Activated CD8-positive, alpha-beta T cell treated with anti-CD3 and anti-CD28 coated beads for 36 hours (primary cell): ENCODE measurements at places on chromosomes 16 and 17. TPM values are rescaled to one million over a fixed set of nuclear protein-coding genes. Genes with fewer than 3 reads are reported as not detected.
A peak's percentile ranks its signal among the peaks of the same experiment; 100 is the strongest.

- H3K36me3 ChIP-seq: peaks cover 13% of the 10 kb centered on the region
- no peak for DNase-seq
- H3K4me3 ChIP-seq: no peak overlapping the region
- no peak overlapping the region for H3K27ac ChIP-seq
Measured at GRCh38 chr17:67074781-67075180, 30.4 kb downstream of the CACNG1 start.

DNA sequence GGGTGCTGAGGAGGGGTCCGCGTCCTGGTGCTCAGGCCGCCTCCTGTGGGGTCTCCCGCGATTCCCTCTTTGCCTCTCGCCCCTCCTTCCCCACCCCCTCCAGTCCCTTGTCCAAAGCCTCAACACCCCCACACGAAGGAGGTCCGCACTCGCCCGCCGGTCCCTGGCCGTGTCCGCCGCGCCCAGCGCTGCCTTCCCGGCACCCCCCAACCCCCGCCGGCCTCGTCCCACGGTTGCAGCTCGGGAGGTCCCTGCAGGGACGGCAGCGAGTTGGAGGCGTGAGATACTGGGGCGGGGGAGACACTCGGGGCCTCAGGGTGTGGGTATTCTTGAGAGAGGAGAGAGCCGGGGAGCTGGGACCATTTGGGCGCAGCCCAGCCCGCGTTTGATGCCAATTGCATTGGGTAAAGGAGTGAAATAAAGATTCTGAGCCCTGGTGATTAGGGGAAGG lies 468 bp downstream of the FLYWCH2 start:
- H3K36me3 ChIP-seq: peaks cover 1% of the 10 kb centered on the region
- peak overlapping the region; percentile 89 for H3K4me3 ChIP-seq
- H3K4me1 ChIP-seq: peaks cover 13% of the 10 kb centered on the region

DNA sequence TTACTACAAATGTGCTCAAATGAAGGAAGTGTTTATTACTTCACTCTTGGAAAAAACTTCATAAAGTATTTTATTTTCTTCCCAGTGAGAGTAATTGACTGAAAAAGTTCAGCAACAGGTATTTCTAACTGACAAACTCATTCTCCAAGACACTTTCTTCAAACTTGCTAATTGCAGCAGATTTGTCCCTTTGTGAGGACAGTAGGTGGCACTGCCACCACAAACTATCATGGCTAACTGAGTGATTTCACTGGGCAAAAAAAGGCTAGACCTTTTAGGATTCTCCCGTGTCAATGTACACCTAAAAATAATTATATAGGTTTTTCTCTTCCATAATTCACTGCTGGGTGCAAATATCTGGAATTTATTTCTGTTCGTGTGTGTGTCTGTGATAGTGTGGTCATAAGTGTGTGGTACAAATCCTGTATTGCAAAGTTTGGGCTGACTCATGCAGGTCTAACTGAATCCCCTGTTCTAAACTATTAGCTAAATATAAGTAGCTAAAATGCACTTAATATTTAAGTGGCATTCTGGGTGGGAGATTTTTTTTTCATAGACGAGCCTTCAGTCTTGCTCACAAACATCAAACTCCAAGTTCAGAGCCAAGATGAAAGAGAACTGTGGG lies 3.9 kb downstream of the HS3ST3A1 start:
- no peak overlapping the region for H3K27ac ChIP-seq
- H3K4me1 ChIP-seq: peaks cover 9% of the 10 kb centered on the region
- H3K27me3 ChIP-seq: peaks cover 32% of the 10 kb centered on the region
- DNase-seq: peak; percentile 52
- H3K4me3 ChIP-seq: no peak overlapping the region
- no peaks in the 10 kb centered on the region for H3K36me3 ChIP-seq

GRCh38 chr16:27290562-27290961 lies 22.0 kb upstream of the NSMCE1 start:
- no peak overlapping the region for H3K4me3 ChIP-seq
- peaks cover 5% of the 10 kb centered on the region for H3K36me3 ChIP-seq
- no peak overlapping the region for H3K27ac ChIP-seq
- H3K4me1 ChIP-seq: peaks cover 33% of the 10 kb centered on the region

- DNase-seq: peak; percentile 84
- peaks cover 34% of the 10 kb centered on the region for H3K27me3 ChIP-seq
- H3K27ac ChIP-seq: no peak overlapping the region
Measured at GRCh38 chr17:50198026-50198669, 3.3 kb downstream of the COL1A1 start.

DNA sequence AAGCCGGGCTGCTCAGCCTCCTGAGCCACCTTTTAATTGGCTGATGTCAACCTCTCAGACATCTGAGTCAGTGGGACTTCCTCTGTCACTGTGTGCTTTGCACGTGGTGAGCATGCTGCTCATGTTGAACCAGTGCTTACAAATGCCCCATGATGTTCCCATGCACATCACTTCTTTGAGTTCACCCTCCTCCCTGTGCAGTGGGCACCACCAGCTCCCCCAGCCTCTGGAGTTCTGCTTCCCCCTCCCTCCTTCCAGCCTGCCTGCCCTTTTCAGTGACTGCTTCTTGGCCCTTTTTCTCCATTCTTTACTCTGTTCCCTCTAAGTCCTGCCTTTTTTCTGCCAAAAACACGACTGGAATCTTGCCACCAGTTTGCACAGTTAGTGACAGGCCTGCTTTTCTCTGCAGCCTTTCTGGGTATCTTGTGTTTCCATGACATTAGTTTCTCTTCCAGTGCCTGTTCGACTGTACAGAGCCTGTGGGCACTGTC lies 41.6 kb downstream of the USP10 start:
- no peaks in the 10 kb centered on the region for H3K27me3 ChIP-seq
- no peak overlapping the region for H3K4me3 ChIP-seq
- H3K27ac ChIP-seq: peak overlapping the region; percentile 79
- H3K4me1 ChIP-seq: peaks cover 51% of the 10 kb centered on the region

- DNase-seq: peak; percentile 32
- no peak overlapping the region for H3K27ac ChIP-seq
- H3K4me3 ChIP-seq: no peak overlapping the region
- peaks cover 28% of the 10 kb centered on the region for H3K4me1 ChIP-seq
- no peaks in the 10 kb centered on the region for H3K27me3 ChIP-seq
- H3K36me3 ChIP-seq: peaks cover 3% of the 10 kb centered on the region
Measured at GRCh38 chr16:24075931-24076716, 180.0 kb upstream of the CACNG3 start.

DNA sequence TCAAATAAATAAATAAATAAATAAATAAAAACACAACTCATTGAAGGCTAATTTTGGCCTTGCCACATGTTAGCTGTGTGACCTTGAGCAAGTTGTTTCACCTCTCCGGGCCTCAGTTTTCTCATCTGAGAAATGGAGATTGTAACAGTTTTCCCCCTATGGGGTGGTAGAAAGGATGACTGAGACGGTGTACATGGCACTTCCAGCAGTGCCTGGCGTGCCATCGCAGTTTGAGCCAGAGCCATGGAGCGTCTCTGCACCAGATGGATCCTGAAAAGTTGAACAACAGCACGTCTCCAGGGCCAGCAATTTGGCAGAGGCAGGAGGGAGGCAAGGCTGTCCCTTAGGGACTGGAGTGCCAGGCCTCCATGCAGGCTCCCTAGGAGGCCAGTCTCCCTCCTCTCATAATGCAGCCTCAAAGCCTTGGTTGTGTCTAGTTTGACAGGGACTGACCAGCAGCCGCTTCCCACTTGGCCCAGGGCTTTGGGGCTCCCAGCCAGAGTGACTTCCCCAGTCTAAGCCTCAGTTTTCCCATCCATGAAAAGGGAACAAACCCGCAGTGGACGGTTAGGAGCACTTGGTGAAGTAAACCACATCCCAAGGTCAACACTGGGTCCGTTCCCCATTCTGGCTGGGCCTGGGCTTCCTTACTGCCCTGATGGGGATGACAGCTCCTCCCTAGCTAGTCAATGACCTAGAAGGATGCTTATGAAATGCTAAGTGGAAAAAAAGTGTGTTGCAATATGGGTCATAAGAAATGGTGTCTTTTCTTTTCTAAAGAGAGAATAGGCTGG lies 19.3 kb downstream of the SOCS1 start:
- no peaks in the 10 kb centered on the region for H3K36me3 ChIP-seq
- H3K27me3 ChIP-seq: no peaks in the 10 kb centered on the region
- peaks cover 51% of the 10 kb centered on the region for H3K4me1 ChIP-seq
- no peak overlapping the region for H3K4me3 ChIP-seq

- H3K4me3 ChIP-seq: no peak overlapping the region
- no peak overlapping the region for H3K27ac ChIP-seq
- peaks cover 17% of the 10 kb centered on the region for H3K4me1 ChIP-seq
- H3K27me3 ChIP-seq: no peaks in the 10 kb centered on the region
- H3K36me3 ChIP-seq: peaks cover 11% of the 10 kb centered on the region
Measured at GRCh38 chr17:4229627-4230541, 33.9 kb downstream of the ANKFY1 start.

DNA sequence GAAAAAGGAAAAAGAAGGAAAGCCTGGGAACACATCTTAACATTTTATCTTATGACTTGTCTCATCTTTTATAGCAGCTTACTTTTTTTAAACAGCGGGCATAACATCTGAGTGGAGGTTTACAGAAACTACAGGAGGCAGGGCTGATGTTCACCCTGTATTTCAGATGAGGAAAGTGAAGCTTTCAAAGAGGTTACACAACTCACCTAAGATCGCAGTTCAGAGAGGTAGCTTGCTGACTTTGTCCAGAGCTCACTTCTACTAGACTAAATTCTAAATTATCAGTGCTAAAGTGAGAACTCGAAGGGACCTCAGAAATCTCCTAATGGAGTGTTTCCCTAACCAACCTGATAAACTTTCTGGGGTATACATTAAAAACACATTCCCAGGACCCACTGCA lies 3.7 kb downstream of the MBTD1 start:
- no peak overlapping the region for H3K4me3 ChIP-seq
- peaks cover 49% of the 10 kb centered on the region for H3K4me1 ChIP-seq
- peaks cover 27% of the 10 kb centered on the region for H3K36me3 ChIP-seq
- H3K27me3 ChIP-seq: no peaks in the 10 kb centered on the region
- DNase-seq: no peak

DNA sequence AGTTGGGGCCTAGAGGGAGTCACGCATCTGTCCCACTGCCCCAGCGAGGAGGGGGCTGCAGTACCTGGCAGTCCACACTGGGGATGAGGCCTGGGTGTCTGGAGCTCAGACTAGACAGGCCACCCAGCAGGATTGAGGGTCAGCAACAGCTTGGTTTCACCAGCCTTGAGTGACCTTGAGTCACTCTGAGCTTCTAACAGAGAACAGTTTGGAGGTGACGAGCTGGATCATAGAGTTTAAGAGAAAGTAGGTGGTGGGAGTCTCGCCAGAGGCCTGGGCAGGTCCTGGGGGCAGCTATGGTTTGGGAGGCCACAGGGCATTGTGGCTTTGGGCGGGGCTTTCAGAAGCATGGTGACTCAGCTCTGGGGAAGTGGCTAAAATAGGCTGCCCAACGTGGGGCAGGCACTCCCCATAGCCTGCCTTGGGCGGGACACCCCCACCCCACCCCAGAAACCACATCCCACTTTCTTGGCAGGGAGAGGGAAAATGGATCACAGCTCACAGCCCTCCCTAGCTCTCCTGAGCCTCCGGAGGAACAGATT lies 20.5 kb downstream of the CDC42EP4 start:
- peaks cover 10% of the 10 kb centered on the region for H3K4me1 ChIP-seq
- peaks cover 4% of the 10 kb centered on the region for H3K27me3 ChIP-seq
- H3K27ac ChIP-seq: no peak overlapping the region
- no peak overlapping the region for H3K4me3 ChIP-seq
- no peaks in the 10 kb centered on the region for H3K36me3 ChIP-seq
- peak; percentile 13 for DNase-seq

GRCh38 chr17:33038740-33039139 lies 47.1 kb downstream of the SPACA3 start:
- no peak overlapping the region for H3K27ac ChIP-seq
- H3K36me3 ChIP-seq: no peaks in the 10 kb centered on the region
- no peak overlapping the region for H3K4me3 ChIP-seq
- DNase-seq: peak; percentile 34
- no peaks in the 10 kb centered on the region for H3K4me1 ChIP-seq
- H3K27me3 ChIP-seq: peaks cover 35% of the 10 kb centered on the region

GRCh38 chr17:79490530-79490929 lies 120.3 kb downstream of the RBFOX3 start:
- H3K27ac ChIP-seq: no peak overlapping the region
- H3K36me3 ChIP-seq: no peaks in the 10 kb centered on the region
- no peaks in the 10 kb centered on the region for H3K4me1 ChIP-seq
- DNase-seq: no peak

DNA sequence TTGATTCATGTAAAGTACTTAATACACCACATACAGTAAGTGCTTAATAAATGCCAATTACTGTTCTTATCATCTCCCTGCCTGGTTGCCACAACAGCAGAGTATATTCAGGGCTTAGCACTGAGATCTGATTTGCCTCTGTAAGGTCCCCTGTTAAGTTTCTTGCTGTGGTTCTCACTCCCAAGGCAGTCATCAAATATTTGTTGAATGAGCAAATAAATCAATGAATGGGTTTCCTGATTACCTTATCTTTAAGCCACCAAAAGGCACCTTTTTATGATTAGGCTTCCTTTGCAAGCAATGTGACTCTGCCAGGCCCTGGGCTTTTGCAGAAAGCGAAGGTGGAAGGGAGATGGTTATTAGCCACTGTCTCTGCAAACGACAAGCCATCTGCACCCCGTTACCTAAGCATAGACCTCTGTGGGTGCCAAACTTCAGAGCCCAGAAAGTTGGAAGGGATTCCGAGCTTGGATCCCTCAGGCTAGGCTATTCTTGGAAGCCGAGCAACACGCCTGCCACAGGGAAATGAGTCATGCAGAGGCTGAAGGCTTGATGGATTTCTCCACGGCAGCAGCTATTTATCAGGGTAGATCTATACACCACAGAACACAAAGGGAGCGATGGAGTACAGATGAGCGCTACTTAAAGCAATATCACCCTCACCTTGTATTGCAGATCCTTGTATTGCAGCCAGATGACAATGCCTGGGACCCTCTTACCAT lies 102.0 kb downstream of the GRIN2A start:
- DNase-seq: no peak
- H3K27ac ChIP-seq: no peak overlapping the region
- H3K27me3 ChIP-seq: no peaks in the 10 kb centered on the region

DNA sequence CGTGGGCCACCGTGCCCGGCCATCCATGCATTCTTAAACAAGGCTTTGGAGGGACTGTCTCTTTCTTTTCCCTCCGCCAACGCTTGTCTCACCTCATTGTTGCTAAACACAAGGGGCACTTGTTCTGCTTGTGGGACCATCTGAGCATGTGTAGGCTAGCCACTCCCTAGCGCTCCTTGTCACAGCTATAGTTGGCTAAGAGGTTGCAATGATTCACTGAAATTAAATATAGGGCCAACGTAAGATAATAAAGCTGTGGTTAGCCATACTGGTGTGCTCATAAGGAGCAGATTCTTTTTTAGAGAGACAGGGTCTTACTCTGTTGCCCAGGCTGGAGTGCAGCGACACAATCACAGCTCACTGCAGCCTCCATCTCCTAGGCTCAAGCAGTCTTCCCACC lies 41.2 kb downstream of the KIAA0513 start:
- peaks cover 4% of the 10 kb centered on the region for H3K36me3 ChIP-seq
- H3K4me3 ChIP-seq: no peak overlapping the region
- no peaks in the 10 kb centered on the region for H3K27me3 ChIP-seq
- no peak for DNase-seq

- H3K4me1 ChIP-seq: peaks cover 43% of the 10 kb centered on the region
- H3K27ac ChIP-seq: peak within 1 kb of the TSS; percentile 96
- H3K27me3 ChIP-seq: no peaks in the 10 kb centered on the region
Measured at GRCh38 chr17:67366193-67367157, at the start of gene PSMD12. Gene PSMD12 (minus strand): TSS chr17:67366577. CDS start chr17:67366519, 58 bp downstream.

GRCh38 chr17:68085771-68086381 lies 50.3 kb downstream of the KPNA2 start:
- peaks cover 1% of the 10 kb centered on the region for H3K27me3 ChIP-seq
- H3K36me3 ChIP-seq: no peaks in the 10 kb centered on the region
- peak overlapping the region; percentile 52 for H3K4me3 ChIP-seq

The CXCL16 gene
- 2.5 TPM for total RNA-seq

The SLC9A5 gene
- 8.1 TPM for total RNA-seq

The RNU2-1 gene
- 3,772 TPM for total RNA-seq

The TERB1 gene
- total RNA-seq: 0.14 TPM

The TMEM238L gene
- not detected for total RNA-seq

The NACA2 gene
- total RNA-seq: not detected

The DBNDD1 gene
- 0.96 TPM for total RNA-seq

The SCARF1 gene
- total RNA-seq: 4.1 TPM
